ENCODE measurements at places on chromosomes 3 and 15. TPM values are rescaled to one million over a fixed set of nuclear protein-coding genes. Genes with fewer than 3 reads are reported as not detected.

DNA sequence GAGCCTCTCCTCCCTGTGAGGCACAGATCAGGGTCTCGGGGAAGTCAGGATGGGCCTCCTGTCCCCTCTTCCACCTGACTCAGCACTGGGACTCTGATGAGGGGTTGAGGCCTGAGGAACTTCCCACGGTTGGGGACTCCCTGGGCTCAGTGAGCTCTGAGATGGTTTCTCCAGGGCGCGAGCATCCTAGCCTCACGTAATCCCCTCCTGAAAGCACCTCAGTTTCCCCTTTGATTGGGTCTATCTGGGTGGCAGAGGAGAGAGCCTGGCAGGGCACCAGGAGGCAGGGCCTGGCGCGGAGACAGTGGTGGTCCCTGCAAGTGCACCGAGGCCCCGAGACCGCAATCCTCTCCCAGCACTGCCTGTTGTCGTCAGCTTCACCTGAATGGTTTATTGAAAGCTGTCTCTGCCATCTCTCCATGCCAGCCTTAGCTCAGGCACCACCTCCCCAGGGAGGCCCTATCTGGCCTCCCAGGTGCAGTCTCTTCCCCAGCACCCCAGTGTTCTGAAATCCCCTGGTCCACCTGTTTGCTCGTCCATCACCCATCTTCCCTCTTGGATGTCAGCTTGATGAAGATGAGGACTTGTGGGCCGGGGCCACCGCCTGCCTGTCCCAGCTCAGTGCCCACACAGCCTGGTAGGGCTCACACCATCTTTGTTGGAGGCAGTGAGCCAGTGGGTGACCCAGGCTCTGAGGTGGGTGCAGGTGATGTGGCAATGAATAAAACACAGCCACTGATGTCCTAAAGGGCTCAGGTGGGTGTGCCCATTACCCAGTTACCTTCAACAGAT, 52.2 kb upstream of the PCSK6 start:
- no peaks in the 10 kb centered on the region for H3K4me1 ChIP-seq
- no peak overlapping the region for H3K27ac ChIP-seq
- no peaks in the 10 kb centered on the region for H3K36me3 ChIP-seq
- no peak overlapping the region for H3K4me3 ChIP-seq

DNA sequence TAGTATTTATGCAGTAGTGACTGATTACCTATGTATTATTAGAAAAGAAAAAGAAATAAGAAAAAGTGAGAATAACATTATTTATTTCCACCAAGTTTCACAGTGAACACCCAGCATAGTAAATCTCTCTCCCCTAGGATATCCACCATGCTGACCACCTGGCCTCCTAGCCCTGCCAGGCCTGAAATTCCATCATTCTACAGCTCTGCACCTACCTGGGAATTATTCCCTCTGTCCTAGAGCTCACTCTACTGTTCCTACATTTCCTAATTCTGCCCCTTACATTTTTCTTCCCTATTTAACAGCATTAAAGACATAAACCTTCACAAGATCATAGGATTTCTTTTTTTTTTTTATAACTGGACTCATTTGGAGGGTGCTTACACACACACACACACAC, 525.3 kb upstream of the PPP2R3A start:
- DNase-seq, result no peak
- H3K36me3 ChIP-seq, result no peaks in the 10 kb centered on the region
- H3K4me3 ChIP-seq, result no peak overlapping the region

GRCh38 chr15:55260562-55261131, 29.0 kb downstream of the RAB27A start:
- no peaks in the 10 kb centered on the region for H3K27me3 ChIP-seq
- DNase-seq, result no peak
- H3K4me1 ChIP-seq, result no peaks in the 10 kb centered on the region
- H3K4me3 ChIP-seq, result no peak overlapping the region

DNA sequence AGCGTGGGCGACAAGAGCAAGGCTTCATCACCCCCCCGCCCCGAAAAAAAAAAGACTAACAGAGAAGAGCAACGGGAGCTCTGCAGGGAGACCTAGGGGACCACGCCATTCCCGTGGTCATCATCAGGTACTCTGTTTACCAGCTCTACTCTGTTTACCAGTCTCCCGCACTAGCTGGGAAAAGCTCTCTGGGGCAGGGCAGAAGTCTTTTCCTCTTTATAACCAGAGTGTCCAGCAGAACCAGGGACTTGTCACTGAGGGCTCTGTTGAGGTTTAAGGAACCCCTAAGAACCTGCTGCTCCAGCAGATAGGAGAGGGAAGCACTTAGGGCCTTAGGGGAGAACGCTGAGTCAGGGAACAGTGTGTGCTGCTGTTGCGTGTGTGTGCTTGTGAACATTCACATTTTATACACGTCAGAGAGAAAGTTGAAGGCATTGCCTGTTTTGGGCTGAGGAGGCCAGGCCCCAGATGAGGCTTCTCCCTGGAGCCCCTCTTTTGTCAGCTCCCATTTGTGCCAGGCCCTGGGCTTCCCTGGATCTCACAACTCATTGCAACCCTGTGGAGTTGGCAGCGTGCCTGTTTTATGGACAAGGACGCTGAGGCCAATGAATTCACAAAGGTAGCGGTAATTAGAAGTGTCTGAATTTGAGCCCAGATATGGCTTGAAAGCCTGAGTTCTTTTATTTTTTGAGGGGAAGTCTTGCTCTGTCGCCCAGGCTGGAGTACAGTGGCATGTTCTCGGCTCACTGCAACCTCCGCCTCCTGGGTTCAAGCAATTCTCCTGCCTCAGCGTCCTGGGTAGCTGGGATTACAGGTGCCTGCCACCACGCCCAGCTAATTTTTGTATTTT, 24.2 kb upstream of the ERICH6 start:
- H3K36me3 ChIP-seq, result no peaks in the 10 kb centered on the region
- no peaks in the 10 kb centered on the region for H3K27me3 ChIP-seq
- peak overlapping the region; percentile 18 for H3K27ac ChIP-seq
- H3K4me1 ChIP-seq, result no peaks in the 10 kb centered on the region
- DNase-seq, result no peak

ROPN1 gene
- total RNA-seq, result not detected

GRCh38 chr3:23840521-23840920, 34.8 kb downstream of the UBE2E1 start:
- no peak overlapping the region for H3K4me3 ChIP-seq
- no peaks in the 10 kb centered on the region for H3K27me3 ChIP-seq
- H3K27ac ChIP-seq, result no peak overlapping the region

TRPM1 gene
- not detected for total RNA-seq

DNA sequence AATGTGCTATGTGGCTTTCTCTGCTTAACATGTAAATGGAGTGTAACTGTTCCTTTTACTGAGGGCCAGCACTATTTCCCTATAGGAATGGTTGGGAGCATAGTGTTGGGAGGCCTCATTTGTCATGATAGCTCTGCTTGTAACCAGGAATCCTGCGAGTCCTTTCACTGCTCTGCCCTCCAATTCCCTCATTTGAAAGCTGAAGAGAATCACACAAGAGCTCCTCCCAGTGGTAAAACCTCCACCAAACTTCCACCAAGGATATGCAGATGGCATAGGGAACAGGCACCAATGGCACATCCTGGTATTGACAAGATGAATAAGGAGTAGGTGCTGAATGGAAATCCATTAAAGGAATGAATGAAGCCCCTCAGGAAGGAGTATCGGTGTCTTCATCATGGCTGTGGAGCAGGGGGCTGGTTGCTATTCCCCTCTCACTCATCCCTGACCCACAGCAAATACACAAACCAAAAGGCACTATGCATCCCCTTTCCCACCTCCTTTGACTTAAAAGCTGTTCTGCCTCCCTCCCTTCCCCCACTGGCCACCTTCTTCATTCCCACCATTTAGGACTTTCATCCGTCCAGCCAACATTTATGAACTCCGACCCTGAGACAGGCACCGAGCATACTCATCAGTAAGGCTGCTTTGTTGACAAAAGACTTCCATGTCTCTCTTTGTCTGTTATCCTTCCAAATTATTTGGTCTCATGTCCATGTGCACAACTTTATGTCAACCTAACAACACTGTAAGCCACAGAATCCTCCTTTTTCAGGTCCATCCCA, 560.8 kb downstream of the FOXP1 start:
- no peaks in the 10 kb centered on the region for H3K27me3 ChIP-seq
- H3K4me1 ChIP-seq, result peaks cover 85% of the 10 kb centered on the region

STAB1 gene
- total RNA-seq, result 837 TPM

HYAL1 gene
- 5.8 TPM for total RNA-seq

CFAP44 gene
- 9.9 TPM for total RNA-seq

DNA sequence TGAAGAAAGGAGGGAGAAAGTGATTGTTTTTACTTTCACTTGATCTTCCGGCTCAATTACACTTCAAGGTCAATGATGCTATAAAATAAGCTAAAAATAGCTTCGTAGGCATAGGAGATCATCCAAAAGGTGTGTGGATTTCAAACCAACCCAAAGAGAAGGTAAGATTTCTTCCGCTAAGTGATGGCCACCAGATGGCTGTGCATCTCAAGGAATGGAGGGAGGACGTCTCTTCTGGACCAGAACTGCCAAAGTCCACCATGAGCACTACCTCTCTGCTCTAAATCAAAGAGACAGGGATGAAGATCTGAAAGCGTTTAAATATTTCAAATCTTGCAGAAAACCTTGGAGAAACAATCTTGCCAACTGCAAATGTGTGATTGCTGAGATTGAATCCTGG, 199.1 kb upstream of the ZPLD1 start:
- DNase-seq, result no peak
- no peaks in the 10 kb centered on the region for H3K4me1 ChIP-seq
- no peak overlapping the region for H3K4me3 ChIP-seq
- no peak overlapping the region for H3K27ac ChIP-seq

GRCh38 chr15:79315623-79316328, 4.9 kb downstream of the TMED3 start:
- no peak overlapping the region for H3K27ac ChIP-seq
- H3K27me3 ChIP-seq, result no peaks in the 10 kb centered on the region
- DNase-seq, result no peak

ALDH1A2 gene
- 4.3 TPM for total RNA-seq

KIF15 gene
- total RNA-seq, result 2.4 TPM

DNA sequence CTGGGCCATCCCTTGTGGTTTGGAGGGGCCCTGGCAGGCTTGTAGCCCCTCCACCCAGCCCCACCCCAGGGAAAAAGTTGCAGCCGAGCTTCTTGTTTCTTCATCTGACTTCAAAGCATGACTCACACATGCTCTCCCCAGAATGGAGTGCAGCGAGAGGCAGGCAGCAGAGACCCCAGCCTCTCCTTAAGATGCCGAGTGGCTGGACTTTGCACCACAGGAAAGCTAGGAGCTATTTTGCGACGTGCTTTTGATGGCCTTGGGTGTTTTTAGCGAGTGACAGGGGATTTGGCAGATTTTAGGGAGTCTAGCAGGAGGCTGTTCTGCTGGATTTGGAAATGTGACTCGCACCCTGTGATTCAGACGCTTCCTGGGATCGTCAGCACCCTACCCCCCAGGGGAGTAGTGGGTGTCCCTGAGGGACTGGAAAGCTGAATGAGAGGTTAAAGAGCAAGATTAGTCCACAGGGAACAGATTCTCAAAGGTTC, 14.2 kb downstream of the BAHD1 start:
- H3K27ac ChIP-seq, result no peak overlapping the region
- H3K4me1 ChIP-seq, result peaks cover 15% of the 10 kb centered on the region
- peaks cover 11% of the 10 kb centered on the region for H3K36me3 ChIP-seq
- H3K4me3 ChIP-seq, result no peak overlapping the region

BFSP2 gene
- not detected for total RNA-seq

IMPG2 gene
- total RNA-seq, result 0.81 TPM

- H3K4me1 ChIP-seq, result peaks cover 12% of the 10 kb centered on the region
- H3K27me3 ChIP-seq, result no peaks in the 10 kb centered on the region
- H3K4me3 ChIP-seq, result no peak overlapping the region
- no peaks in the 10 kb centered on the region for H3K36me3 ChIP-seq
Measured at GRCh38 chr15:58545307-58546065, 113.7 kb downstream of the LIPC start.

GRCh38 chr3:66816090-66816761, 181.9 kb upstream of the KBTBD8 start:
- no peak overlapping the region for H3K27ac ChIP-seq
- no peaks in the 10 kb centered on the region for H3K4me1 ChIP-seq
- DNase-seq, result no peak
- no peaks in the 10 kb centered on the region for H3K36me3 ChIP-seq
- H3K27me3 ChIP-seq, result no peaks in the 10 kb centered on the region
- no peak overlapping the region for H3K4me3 ChIP-seq

GRCh38 chr3:195077611-195078540, 193.1 kb downstream of the XXYLT1 start:
- no peak overlapping the region for H3K27ac ChIP-seq
- no peaks in the 10 kb centered on the region for H3K4me1 ChIP-seq
- no peaks in the 10 kb centered on the region for H3K36me3 ChIP-seq
- H3K4me3 ChIP-seq, result no peak overlapping the region
- no peaks in the 10 kb centered on the region for H3K27me3 ChIP-seq

DNA sequence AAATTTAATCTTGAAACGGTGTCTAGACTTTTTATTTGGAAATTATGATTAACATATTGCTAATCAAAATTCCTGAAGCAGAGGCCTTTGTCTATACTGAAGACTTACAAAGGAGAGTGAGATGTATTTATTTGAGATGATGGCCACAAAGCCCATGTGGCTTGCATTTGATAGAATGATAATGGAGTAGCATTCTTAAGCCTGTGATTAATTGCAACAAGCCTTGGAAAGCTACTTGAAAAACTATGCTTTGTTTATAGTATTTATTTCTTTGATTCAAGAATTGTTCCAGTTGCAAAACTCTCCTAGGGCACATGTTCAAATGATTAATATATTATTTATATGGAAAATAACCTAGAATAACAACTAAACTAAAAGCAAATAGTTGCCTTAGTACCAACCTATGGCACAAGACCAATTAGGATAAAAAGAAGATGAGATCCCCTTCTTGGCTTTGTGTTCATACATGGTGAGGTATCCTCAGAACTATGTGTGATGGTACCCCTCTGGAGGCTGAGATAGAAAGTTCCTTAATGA, 244.1 kb upstream of the TBL1XR1 start:
- no peaks in the 10 kb centered on the region for H3K4me1 ChIP-seq
- DNase-seq, result no peak
- no peak overlapping the region for H3K4me3 ChIP-seq
- no peak overlapping the region for H3K27ac ChIP-seq
- H3K27me3 ChIP-seq, result no peaks in the 10 kb centered on the region
- H3K36me3 ChIP-seq, result no peaks in the 10 kb centered on the region

- no peaks in the 10 kb centered on the region for H3K27me3 ChIP-seq
- no peaks in the 10 kb centered on the region for H3K4me1 ChIP-seq
- peaks cover 8% of the 10 kb centered on the region for H3K36me3 ChIP-seq
- DNase-seq, result no peak
- no peak overlapping the region for H3K27ac ChIP-seq
- H3K4me3 ChIP-seq, result no peak overlapping the region
Measured at GRCh38 chr3:31670136-31670535, 137.4 kb downstream of the STT3B start.

- peak overlapping the region; percentile 88 for H3K27ac ChIP-seq
- peak overlapping the region; percentile 88 for H3K4me3 ChIP-seq
- no peak for DNase-seq
- peaks cover 30% of the 10 kb centered on the region for H3K4me1 ChIP-seq
- H3K27me3 ChIP-seq, result no peaks in the 10 kb centered on the region
Measured at GRCh38 chr15:66294157-66294931, 976 bp downstream of the DIS3L start.

- H3K4me3 ChIP-seq, result no peak overlapping the region
- H3K36me3 ChIP-seq, result no peaks in the 10 kb centered on the region
- H3K27me3 ChIP-seq, result no peaks in the 10 kb centered on the region
- H3K27ac ChIP-seq, result no peak overlapping the region
- DNase-seq, result no peak
- H3K4me1 ChIP-seq, result no peaks in the 10 kb centered on the region
Measured at GRCh38 chr3:87901141-87901540, 157.7 kb downstream of the CGGBP1 start.

Data from thoracic aorta (tissue), 2 donors.